ENCODE measurements at places on chromosomes 4 and X.

GRCh38 chr4:7761720-7762119, 177.9 kb downstream of the AFAP1 start:
- DNase-seq = peak; percentile 87

DNA sequence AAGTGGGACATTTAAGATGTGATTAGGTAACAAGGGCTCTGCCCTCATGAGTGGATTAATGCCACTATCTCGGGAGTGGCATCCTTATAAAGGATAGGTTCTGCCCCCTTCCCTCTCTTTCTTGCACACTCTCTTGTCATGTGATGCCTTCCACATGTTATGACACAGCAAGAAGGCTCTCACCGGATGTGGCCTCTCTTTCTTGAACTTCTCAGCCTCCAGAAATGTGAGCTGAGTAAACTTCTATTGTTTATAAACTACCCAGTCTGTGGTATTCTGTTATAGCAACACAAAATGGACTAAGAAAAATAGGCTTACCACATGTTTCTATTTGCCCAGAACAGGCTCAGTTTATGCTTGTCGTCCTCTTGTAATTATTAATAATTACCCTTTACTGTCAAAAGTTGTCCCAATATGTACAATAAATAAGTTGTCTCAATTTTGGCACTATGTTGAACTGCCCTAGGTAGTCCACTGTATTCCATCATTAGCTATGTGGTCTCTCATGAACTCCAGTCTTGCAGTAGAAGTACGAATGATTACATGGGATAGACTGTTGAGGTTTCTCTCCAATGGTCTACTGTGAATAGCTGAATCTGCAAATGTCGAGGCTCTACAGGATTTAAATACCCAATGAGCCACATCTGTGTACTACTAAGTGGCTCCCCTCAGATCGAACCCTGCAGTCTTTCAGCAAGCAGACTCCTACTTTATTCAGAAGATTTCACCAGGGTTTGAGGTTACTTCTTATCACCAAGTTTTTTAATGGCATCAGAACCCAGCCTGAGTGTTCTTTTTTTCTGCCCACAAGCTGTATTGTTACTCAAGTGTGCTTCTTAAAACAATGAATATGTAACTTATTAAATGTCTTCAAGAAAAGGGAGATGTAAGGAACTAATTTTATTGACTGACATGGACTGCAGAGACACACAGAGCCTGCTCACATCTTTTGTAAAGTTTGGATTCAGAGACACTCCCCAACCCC, 102.0 kb upstream of the LEF1 start:
- no peak for DNase-seq

DNA sequence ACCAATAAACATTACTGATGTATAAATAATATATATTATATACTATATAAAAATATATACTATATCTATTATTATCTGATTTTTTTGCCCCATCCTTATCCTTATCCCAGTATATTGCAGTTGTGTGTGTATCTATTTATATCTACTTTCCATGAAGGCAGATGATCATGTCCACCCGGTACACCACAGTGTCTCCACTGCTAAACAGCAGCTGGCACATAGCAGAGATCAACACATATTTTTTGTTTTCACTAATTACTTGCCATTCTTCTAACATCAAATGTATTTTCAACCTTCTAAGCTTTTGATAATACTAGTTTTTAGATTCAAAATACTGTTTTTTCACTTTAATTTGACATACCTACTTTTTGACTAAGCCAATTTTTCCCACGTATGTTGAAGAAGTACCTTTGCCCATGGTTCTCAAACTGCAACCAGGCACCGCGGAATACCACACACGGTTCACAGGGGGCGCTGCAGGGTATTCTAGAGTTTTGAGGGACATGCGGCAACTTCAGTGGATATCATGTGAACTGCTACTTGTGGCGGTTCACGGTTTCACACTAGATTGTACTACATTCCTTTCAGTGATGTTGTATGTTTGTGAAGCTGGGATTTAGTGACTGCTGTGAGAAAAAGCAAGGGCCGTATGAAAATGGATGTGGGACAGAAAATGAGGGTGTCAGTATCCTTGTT, 182.5 kb upstream of the NPY2R start:
- DNase-seq = no peak

DNA sequence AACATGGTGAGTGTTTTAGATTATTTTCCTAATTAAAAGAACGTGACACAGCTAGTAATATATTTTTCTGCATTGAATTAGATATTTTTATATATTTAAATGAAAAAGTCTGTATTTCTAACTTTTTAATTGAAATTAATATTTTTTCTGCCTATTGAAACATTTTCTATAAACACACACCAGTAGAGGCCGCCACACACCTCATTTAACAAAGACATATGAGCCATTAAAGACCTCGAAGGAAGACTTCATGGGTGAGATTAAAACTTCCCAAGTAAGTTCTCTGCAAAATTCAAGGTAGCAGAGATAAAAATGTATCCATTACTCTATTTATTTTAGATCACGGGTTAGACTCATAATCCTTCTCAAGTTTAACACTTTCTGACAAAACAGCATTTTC, 8.3 kb downstream of the SLITRK2 start:
- no peak for DNase-seq

DNA sequence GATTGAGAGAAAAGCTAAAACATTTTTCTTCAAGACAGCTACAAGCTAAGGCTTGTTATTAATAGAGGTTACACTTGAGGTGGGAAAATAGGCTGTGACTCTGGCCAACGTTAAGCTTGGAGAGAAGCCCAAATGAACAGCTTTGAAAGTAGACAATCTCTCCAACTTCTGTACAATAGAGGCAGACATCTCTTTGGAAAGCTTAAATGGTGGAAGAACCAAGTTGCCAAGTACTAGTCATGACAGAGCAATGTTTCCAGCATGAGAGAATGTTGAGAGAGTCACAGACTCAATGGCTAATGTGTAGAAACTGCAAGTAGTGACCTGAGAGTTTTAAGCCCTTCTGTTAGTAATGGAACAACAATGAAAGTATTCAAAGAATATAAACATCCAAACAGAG, 298.1 kb downstream of the INPP4B start:
- DNase-seq = no peak

- DNase-seq = no peak
These were observed 132.0 kb upstream of the MED14 start for GRCh38 chrX:40867352-40867751.

DNA sequence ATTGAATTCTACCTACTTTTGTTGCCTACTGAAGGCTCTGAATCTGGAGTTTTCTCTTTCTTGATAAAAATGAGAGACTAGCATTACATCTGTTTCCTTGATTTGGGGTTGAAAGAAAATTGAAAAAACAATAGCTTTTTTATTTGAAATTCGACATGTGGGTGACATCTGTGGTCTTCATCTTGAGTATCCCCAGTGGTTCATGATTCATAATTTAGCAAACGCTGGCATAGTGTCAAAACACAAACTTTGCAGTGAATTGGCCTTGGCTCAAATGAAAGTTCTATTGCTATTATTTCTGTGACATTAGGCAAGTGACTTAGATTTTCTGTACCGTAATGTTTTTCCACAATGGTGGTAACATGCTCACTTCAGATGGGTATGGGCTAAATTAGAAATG, 747.6 kb downstream of the PCDH7 start:
- no peak for DNase-seq

- DNase-seq = no peak
These were observed 922.5 kb downstream of the RPA4 start for GRCh38 chrX:97806238-97806637.

- no peak for DNase-seq
These were observed 52.2 kb downstream of the NALF2 start for GRCh38 chrX:69556060-69557011.

GRCh38 chrX:136810493-136810892, 29.8 kb upstream of the ARHGEF6 start:
- DNase-seq = no peak

DNA sequence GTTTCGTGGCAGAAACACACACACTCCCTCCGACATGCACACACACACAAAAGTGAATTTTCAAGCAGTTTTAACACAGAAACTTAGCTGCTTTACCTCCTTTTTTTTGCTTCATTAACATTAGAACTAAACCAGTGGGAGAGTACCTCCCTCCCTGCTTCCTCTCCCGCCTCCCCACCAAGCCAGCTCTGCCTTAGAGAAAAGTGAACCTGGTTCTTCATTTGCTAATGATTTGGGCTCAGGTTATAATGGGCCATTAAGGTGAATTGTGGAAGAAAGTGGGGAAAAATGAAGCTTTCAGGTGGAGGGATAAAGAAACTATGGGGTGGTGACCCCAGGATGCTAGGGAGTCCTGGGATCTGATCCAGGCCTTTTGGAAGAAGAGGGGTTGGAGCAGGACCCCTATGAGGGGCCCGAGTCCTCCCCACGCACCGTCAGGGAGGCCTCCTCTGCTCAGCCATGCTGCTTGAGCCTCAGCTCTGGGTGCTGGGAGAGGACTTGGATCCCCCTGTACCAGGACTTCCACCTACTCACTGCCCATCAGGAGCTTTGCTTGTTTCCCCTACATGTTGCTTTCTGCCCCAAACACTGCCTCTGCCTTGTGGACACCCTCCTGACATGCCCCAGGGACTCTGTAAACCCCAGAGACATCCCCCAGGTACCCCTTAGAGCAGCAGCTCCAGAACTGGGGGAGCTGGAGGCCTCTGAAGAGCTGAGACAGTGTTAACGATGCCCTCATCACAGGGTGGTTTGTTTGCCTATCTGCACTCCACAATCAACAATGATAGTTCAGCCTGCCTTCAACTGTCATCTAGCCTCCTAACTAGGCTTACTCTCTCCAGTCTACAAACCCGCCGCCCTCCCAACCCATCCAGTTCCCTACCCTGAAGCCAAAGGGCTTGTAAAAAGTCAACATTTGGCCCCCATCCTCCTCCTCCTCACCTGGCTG, 6.5 kb upstream of the JADE1 start:
- DNase-seq = no peak

Measured in D721Med (cell line).